ENCODE measurements at places on chromosomes 2 and 18. TPM values are rescaled to one million over a fixed set of nuclear protein-coding genes. Genes with fewer than 3 reads are reported as not detected.

COBLL1 gene
- 114 TPM for polyA plus RNA-seq

SERPINB2 gene
- not detected for polyA plus RNA-seq

ZNF516 gene
- 1.2 TPM for polyA plus RNA-seq

LONRF2 gene
- polyA plus RNA-seq, result not detected

EPAS1 gene
- not detected for polyA plus RNA-seq

EPHA4 gene
- 29.3 TPM for polyA plus RNA-seq

REG3G gene
- polyA plus RNA-seq, result not detected

SLC4A5 gene
- 1.2 TPM for polyA plus RNA-seq

SERPINB12 gene
- polyA plus RNA-seq, result not detected

STK39 gene
- 1.6 TPM for polyA plus RNA-seq

ABCG8 gene
- not detected for polyA plus RNA-seq

FHOD3 gene
- not detected for polyA plus RNA-seq

KLHL30 gene
- not detected for polyA plus RNA-seq

RNF144A gene
- 0.83 TPM for polyA plus RNA-seq

ALS2 gene
- polyA plus RNA-seq, result 4.4 TPM

GKN2 gene
- polyA plus RNA-seq, result not detected

RMDN2 gene
- 9.8 TPM for polyA plus RNA-seq

CCDC141 gene
- 15.4 TPM for polyA plus RNA-seq

UGT1A9 gene
- polyA plus RNA-seq, result not detected

IL37 gene
- not detected for polyA plus RNA-seq

COL4A4 gene
- polyA plus RNA-seq, result 20.8 TPM

TRAK2 gene
- polyA plus RNA-seq, result 33.0 TPM

TUBB8B gene
- polyA plus RNA-seq, result 0.38 TPM

SLC40A1 gene
- polyA plus RNA-seq, result 2.3 TPM

GAL3ST2 gene
- not detected for polyA plus RNA-seq

LIPG gene
- not detected for polyA plus RNA-seq

RNF152 gene
- polyA plus RNA-seq, result not detected

CCDC102B gene
- polyA plus RNA-seq, result 4.4 TPM

HOXD4 gene
- polyA plus RNA-seq, result not detected

ALPP gene
- not detected for polyA plus RNA-seq

DSG3 gene
- 0.04 TPM for polyA plus RNA-seq

PSMA8 gene
- polyA plus RNA-seq, result 4.1 TPM

RAB27B gene
- polyA plus RNA-seq, result 1.1 TPM

HRH4 gene
- not detected for polyA plus RNA-seq

STK16 gene
- polyA plus RNA-seq, result 17.9 TPM

All from IgD-negative memory B cell (primary cell).